Stimulated activated CD4-positive, alpha-beta T cell treated with anti-CD3 and anti-CD28 coated beads, Interleukin-4, amount 100 ng/mL, for 4 hours (primary cell): ENCODE measurements at places on chromosomes 5 and 9.

DNA sequence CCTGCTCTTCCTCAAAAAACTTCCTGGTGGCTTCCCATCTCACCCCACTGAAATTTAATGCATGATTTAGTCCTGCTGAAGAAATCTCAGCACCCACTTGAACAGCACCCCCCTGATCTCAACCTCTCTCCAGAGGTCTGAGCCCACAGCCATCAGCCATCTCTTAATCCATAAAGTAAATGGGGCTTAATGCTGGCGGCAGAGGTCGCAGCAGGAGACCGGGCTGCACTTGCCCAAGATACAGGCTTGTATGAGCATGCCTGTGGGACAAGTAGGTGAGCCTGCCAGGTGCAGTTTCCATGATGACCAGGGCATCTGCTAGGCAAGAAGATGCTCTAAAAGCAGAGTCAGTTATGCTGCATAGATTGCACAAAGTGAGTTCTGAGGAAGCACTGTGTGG is 52.4 kb upstream of the CTXN3 start:
- DNase-seq = no peak

DNA sequence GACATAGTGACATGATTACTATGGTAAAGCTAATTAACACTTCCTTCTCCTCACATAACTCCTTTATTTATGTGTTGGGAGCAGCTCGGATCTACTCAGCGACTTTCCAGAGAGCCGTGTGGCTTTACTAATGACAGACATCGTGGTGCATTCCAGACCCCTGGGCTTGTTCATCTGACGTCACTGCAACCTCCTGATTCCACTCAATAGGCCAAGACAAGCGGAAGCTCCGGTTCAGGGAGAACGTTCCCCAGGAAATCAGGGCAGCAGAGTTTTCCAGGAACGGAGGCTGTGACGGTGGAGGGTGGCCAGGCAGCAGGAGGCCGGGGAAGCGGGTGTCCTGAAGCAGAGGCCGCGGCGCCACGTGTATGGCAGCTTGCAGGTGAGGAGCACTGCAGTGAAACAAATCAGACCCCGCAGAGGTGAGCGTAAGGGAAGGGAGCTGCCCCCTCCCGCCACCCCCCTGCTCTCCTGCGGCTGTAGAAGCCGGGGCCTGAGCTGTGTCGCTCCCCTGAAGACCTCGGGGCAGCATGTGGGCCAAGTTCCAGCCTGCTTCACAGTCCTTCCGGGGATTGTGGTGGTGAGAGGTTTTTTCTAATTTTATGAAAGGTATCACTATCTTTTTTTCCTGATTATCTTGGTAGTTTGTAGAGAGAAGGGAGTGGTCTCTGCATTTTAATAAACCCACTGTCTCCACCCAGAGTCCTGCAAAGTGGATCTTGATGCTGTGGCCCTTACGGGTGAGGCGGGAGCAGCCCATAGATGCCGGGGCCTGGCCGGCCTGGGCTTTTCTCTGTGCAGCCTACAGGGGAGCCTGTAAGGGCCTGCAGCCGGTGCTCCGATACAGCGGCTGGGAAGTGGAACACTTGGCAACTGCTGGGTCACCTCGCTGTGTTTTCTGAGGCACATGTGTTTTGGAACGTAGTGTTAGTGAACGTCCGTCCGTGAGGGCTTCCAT is 220.4 kb upstream of the IRX4 start:
- DNase-seq = no peak

GRCh38 chr9:14214065-14214684 is 99.8 kb downstream of the NFIB start:
- DNase-seq = no peak

DNA sequence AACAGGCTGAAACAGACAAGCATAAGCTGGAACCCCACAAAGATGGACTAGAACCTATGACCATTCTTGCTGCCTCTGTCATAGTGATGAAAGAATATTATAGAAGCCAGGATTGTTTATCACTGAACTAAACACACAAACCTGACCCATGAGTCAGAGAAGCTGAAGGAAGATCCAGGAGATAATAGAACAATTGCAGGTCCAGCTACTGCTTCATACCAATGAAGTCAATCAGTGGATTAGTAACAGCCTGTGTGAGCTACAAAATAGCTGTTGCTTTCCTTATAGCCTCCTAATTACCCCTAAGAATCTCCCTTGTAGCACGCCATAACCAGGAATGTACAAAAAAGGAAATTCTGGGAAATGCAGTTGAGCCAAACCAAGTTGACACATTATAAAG is 459.9 kb upstream of the ZNF462 start:
- DNase-seq = no peak

DNA sequence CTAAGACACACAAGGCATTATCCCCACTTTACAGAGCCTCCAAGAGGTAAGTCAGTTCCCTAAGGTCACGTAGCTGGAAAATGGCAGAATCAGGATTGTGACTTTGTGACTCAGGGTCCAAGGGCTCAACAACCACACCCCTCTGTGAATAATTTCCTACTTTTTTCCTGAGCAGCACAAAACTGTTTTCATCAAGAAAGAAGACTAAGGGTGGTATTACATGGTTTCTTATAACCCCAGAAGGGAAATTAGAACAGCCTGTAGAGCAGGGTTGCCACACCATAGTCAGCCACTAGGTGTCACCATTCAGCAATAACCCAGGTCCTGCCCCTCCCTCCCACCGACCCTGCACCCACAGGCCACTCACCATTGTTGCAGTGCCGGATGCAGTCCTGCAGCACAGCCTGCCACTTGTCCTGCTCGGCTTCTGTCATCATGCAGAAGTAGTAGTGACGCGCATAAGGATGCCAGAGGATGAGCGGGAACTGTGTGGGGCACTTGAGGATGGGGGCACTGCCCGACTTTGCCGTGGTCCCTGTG is 72.1 kb downstream of the LRSAM1 start:
- DNase-seq = no peak
